Stimulated activated CD8-positive, alpha-beta memory T cell treated with anti-CD3 and anti-CD28 coated beads, Interleukin-4, amount 100 ng/mL, for 1 hour (primary cell): ENCODE measurements at places on chromosomes 13 and 19.

- no peak for DNase-seq
These were observed 30.6 kb downstream of the MBNL2 start for GRCh38 chr13:97252735-97253134.

DNA sequence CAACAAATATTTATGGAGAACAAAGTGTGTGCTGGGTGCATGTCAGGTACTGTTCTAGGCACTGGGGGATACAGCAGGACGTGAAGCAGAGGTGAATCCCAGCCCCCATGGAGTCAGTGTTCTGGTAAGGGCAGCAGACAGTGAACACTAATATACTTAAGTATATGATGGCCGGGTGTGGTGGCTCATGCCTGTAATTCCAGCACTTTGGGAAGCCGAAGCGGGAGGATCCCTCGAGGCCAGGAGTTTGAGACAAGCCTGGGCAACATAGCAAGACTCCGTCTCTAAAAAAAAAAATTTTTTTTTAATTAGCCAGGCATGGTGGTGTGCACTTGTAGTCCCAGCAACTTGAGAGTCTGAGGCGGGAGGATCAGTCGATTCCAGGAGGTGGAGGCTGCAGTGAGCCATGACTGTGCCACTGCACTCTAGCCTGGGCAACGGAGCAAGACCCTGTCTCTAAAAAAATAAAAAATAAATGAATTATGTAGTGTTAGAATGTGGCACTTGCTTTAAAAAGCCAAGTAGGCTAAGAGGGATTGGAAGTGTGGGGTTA lies 22.6 kb downstream of the CHST8 start:
- DNase-seq = no peak

DNA sequence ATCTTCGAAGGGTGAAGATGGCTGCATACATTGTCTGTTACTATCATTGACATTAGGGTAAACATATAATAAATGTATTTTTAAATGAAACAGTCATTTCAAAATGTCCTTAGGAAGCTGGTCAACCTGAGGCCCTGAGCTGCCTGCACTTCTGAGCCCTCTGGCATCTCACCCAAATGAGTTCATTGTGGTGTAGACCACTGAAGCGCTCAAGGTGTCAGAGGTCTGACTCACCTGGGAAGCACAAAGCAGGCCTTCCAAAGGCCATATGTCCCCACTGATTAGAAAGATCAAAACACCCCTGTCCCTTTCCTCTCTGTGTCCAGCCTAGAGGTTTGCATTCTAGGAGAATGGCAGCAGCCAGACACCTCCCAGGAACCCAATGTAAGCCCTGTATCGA lies 59.6 kb downstream of the COL4A2 start:
- DNase-seq = no peak

DNA sequence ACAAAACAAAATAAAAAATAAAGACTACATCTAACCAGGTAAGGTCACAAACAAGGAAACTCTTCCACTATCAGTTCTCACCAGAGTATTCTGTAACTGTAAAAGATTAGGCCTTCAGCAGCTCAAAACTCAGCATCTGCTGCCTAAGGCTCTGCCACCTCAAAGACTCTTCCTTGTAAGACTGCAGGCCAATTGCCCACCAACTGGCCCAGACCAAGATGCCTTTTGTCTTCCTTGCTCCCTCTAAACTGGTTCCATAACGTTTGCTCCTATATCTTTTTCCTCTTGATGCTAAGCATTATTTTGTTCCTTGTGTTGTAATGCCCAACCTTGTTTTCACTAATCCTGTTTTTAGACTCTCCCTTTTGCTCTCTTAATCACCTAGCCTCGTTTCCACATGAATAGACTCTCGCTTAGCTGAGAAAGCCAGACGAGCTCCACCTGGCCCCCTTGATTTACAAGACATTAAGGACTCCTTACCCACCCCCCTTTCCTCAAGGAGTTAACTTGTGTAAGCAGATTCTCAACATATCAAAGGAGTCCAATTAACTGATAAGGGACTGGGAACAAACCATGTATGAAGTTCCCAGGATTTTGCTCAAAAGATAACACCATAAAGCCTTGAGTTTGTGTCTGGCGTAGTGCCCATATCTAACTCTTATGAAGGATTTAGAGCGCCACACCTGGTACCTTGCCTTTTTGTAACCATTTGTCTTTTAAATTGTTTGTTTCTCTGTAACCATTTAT lies 1.5 kb downstream of the ZNF814 start:
- no peak for DNase-seq

GRCh38 chr19:48480183-48480557 lies 11.0 kb downstream of the CYTH2 start:
- DNase-seq = no peak

- DNase-seq = no peak
These were observed 339.7 kb upstream of the EDNRB start for GRCh38 chr13:78258304-78258703.

GRCh38 chr19:27964185-27964584 lies 1248.8 kb downstream of the UQCRFS1 start:
- no peak for DNase-seq
